Ureter (tissue), 1 donor: ENCODE measurements at places on chromosomes 16 and 17. TPM values are rescaled to one million over a fixed set of nuclear protein-coding genes. Genes with fewer than 3 reads are reported as not detected.

DNA sequence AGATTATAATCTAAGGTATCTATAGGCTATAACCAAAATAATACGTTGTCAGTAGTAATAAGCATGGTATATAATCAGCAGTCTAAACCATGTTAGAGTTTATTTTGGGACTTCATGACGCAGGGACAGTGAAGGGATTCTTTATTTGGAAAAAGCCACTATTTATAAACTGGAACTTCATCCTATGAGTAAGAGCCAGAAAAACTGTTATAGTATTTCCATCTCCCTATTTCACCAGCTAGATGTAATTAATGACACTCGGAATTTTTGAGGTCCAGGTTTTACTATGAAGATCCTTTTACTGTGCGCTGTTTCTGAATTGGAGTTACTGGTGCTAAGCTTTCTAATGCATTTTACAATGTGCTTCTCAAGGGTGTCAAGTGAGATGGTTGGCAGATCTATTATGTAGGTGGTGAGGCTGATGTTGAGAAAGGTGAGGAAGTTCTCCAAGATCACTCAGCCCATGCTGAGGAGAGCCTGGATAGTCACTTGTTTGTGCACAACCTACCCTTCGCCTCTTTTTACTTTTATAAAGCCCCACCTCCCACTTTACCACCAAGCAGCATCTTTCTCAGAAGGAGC is 149.3 kb downstream of the MSI2 start:
- DNase-seq: no peak

DNA sequence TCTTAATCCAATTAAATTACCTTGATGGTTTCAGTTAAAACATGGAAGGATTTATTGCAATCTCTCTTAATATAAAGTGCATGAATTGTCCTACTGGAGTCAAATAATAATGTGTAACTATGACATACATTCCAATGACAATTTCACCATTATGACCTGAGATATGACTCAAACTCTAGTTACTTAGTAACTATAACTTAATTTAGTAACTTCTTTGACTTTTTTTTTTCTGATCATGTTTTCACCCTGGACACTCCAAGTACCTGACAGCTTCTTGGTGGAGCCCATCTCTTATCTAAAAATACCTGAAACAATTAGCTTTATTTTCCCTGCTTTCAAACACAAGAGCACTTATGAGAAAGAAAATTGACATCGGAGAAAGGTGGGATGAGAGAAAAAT is 123.7 kb downstream of the STX8 start:
- DNase-seq: no peak

GRCh38 chr16:9913604-9914326 is 268.5 kb downstream of the GRIN2A start:
- no peak for DNase-seq

DNA sequence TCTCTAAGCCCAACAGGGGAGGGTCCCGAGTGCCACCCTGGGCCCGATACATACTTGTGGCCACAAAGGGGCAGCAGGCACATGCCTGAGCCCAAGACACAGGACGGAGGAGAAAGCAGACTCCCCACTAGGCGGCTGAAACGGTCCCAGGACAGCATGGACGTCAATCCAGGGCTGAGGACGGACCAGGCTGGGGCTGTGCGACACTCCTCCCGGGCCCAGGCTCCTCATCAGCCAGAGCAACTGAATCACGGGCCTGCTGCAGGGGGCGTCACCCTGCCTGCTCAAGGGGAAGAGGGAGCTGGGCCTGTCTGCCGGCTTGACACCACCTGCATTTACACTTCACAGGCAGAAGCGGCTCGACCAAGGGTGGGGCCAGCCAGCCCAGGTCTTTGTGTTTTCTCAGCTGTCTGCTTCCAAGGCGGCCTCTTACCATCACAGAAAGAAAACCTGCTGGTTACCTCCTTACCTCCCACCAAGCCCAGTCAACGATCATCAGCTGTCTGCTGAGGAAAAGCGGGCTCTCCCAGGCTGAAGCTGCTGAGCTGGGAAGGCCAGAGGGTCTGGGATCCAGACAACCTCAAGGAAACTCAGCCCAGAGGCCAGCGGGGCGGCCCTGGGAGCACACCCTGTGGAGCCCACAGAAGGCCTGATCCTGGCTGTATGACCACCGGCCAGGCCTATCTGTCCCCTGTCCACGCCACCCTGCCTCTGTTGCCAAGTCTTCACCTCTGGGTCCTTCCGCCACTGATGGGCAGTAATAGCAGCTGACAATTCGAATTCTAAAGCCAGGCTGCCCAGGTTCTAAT is 26.4 kb downstream of the KIFC3 start:
- DNase-seq: no peak

- no peak for DNase-seq
Observed at GRCh38 chr17:57498443-57498842, 242.1 kb downstream of the MSI2 start.

- DNase-seq: no peak
Observed at GRCh38 chr17:27756467-27757371, 43.6 kb downstream of the NOS2 start.

GRCh38 chr17:50835301-50836234 is at the start of gene WFIKKN2:
WFIKKN2 (plus strand) TSS chr17:50835586; CDS start chr17:50835938, 352 bp downstream.
- DNase-seq: no peak

DNA sequence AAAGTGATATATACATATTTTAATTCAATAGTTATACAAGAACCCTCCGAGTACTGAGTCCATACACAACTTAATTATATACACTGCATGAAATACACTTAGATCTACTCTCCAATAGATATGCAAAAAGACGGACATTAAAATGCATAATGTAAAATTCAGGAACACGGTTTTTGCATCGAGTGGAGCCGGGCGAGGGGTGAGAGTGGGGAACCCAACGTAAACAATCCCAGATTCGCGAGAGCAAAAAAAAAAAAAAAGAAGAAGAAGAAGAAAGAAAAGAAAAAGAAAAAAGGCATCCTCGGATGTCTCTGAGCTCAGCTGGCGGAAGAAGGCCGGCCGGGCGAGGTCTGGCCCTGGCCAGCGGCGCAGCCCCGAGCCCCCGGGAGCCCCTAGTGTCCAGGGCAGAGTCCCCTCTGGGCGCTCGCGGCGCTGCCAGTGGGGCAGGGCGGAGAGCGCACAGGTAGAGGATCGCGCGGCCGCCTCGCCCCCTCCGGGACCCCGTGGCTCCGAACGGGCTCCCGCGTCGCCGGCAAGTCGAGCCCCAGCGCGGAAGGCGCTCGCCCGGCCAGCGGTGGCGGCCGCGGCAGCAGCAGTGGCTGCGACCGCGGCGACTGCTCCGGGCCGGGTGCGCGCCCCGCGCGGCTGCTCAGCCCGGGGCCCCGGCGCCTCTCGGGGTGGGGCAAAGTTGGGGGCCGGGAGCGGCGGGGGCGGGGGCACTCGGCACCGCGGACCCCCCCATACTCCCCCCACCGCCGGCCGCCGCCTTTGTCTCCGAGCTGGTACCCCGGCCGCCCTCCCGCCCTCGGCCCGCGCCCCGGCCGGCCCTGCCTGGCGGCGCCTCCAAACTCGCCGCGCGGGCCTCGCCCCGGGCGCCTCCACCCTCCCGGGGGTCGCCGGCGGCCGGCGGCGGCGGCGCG is 9.6 kb upstream of the ZFHX3 start:
- DNase-seq: no peak

- DNase-seq: no peak
Observed at GRCh38 chr17:48613862-48614694, 1.0 kb downstream of the HOXB8 start.

DNA sequence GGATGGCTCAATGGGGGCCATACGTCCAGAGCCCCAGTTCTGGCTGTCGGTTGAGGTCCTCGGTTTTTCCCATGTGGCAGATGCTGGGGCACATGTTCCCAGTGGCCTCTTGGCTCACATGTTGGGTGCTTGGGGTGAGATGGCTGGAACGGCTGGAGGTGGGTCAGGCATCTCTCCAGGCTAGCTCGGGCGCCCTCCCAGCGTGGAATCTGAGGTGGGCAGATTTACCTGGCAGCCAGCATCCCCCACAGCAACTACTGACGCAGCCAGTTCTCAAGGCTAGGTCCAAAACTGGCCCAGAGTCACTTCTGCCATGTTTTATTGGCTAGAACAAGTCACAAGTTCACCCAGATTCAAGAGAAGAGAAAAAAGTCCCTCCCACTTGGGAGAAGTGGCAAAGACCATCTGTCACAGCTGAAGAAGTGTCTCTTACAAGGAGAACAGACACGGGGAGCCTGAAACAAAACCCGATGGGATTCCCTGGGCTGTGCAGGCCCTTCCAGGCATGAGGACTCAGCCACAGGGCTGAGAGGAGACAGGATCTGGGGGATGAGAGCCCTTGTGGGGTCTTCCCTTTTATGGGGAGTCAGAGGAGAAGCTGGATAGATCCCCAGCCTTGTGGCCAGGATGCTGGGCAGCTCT is 15.2 kb downstream of the ACE start:
- no peak for DNase-seq

DNA sequence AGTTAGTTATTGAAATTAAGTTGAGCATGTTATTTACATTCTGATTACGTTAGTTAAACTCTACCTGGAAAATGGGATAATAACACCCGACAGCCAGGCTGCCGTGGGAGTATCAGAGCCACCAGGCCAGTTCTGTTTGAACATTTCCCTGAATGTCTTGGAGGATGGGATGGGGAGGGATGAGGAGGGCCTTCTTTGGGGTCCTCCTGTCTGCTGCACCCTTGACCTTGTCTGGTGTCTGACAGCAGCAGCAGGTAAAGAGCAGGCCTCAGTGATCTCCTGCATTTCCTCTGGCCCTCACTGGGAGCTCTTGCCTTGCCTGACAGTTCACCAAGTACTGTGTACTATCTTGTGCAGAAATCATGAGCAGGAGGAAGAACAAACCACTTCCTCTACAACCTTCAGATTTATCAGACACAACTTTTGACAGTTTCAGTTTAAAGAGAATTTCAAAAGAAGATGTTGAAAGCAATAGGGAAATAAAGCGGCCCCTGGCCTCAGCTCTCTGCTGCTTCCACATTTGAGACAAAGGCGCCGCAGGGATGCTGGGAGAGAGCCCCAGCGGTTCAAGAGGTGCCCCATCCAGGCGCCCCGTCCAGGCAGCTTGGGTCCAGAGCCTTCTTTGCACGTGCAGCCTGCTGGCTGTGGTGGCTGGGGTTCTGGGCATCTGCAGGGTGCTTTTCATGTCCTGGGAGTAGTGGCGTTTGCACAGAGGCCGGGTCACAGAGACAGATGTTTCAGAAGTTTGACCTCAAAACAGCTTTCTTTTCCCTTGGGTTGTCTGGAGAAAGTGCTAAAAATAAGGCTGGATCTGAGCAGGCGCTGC is 25.3 kb downstream of the CMIP start:
- DNase-seq: no peak

- no peak for DNase-seq
Observed at GRCh38 chr16:75556431-75556950, 439 bp upstream of the TMEM231 start.

- no peak for DNase-seq
Observed at GRCh38 chr16:89828870-89829629, 775 bp downstream of the SPIRE2 start.

DNA sequence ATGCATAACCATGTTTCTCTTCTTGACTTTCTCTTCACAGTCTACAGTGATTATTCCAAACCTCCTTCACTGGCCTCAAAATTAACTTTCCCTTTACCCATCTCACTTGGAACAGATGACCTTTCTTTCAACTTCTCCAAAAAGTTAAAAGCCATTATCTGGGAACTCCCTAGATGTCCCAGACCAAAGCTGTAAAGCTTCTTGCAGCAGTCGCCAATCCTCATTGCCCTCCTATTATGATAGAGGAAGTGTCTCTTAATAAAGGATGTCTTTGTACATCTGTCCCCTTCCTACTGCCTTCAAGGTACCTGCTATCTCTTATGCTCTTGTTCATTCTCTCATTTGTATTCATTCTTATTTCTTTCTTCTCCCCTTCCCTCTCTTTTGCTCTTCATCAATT is 127.5 kb downstream of the MRTFB start:
- DNase-seq: no peak

GRCh38 chr16:48507391-48507790 is 102.6 kb downstream of the N4BP1 start:
- no peak for DNase-seq

DNA sequence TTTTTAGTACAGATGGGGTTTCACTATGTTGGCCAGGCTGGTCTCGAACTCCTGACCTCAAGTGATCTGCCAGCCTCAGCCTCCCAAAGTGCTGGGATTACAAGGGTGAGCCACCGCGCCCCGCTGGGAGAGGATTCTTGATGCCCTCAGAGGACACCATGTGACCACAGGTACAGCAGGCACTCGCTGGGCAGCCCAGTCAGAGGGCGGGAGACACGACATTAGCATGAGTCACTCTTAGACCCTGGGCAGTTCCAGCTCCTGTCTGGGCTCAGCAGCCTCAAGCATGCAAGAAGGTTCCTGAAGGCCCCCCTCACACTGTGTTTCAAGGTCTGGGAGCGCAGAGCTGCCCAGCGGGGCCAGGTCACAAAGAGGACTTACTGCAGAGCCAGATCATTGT is 11.9 kb downstream of the STAC2 start:
- no peak for DNase-seq

GRCh38 chr17:19364699-19365498 is 2.4 kb upstream of the B9D1 start:
- no peak for DNase-seq

The CCL16 gene
- 1.6 TPM for total RNA-seq

The FN3K gene
- 27.0 TPM for total RNA-seq

The OMG gene
- total RNA-seq: not detected

The KRTAP2-3 gene
- total RNA-seq: not detected

The PPL gene
- total RNA-seq: 108 TPM

The KCTD19 gene
- not detected for total RNA-seq

The PRSS22 gene
- total RNA-seq: 41.2 TPM
